ENCODE measurements at places on chromosomes 3 and 15.

- DNase-seq, result no peak
Observed at GRCh38 chr3:403826-404225, 207.3 kb downstream of the CHL1 start.

DNA sequence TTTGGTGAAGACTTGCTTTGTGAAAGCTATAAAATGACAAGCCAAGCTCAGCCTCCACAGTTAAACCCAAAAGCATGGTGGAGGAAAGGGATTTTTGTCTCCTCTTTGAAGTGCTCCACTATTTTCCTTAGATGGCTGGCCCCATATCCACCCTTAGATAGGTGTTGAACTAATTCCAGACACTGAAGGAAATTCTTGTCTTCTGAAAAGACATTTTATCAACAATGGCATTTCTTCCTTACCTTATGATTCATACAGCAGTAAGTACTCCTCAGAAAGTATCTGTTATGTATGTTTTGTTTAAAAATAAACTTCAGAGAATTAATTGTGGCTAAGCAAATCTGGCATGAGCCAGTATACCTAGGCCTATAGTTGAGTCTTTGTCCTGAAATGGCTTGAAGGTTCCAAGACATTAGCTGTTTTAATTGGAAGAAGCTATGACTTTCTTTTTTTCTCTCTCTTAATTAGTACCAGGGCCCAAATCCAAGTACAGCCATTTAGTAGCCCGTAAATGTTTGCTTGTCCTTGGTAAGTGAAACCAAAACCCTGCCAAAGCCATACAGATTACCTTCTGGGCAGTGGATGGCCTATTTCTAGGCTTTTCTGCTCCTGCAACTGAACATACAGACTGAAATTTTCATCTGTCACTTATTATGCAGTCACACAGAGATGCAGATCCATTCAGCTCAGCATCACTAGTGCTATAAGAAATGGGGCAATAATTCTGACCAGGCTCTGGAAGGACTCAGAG, 5.1 kb upstream of the BFSP2 start:
- no peak for DNase-seq

DNA sequence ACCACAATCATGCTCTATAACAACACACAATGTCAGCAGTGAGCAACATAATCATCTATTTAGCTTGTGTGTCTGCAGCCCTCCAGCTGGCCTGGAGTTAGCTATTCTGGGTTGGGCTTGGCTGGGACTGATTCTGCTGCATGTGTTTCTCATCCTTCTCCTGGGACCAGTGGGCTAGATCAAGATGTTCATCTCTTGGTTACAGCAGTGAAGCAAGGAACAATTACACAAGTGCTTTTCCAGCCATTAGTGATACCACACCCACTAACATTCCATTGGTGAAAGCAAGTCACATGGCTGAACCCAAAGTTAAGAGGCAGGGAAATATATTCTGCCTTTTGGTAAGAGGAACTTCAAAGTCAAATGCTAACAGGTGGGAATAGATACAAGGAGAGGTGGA, 14.6 kb downstream of the NUDT16 start:
- no peak for DNase-seq

DNA sequence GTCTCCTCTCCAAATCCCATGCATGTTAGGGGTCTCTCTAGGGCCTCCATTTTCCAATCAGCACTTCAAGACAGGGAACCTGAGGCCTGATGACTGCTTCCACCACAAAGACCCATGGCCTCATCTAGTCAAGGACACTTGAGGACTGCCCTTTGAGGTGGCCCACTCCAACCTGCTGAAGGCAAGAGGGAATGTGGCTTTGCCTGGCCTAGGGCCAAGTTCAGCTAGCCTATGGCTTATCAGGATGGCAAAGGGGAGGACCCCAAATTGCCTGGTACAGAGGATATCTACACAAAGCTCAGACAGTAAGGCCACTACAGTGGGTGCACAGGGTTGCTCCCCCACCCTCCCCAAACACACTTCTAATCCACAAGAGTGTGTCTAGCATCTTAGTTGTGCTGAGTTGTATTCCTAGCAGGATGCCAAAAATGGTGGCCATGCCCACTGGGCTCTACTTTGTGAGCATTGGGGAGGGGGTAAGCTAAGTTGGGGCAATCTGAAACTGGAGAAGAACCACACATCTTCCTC, 10.0 kb upstream of the GRAMD2A start:
- no peak for DNase-seq

DNA sequence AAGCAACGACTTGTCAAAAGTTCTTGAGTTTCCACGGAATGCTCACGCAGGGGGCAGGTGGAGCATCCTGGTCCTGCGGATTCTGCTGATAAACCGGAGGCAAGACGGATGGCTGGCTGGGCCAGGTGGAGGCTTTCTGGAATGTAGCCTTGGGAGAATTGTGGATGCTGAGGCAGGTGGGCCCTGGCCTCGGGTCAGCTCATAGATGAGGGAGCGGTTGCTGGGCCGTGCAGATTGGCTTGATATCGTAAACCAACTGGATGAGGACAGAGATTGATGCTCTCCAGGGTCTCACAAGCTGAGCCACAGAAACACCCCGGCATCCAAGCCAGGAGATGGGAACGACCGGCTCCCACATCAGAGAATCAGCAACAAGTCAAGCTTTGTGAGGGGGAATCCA, 50.0 kb upstream of the TFRC start:
- no peak for DNase-seq

All from WERI-Rb-1 (cell line).